ENCODE measurements at places on chromosomes 2 and 18.

- DNase-seq = no peak
Observed at GRCh38 chr2:19031642-19032041, 326.8 kb downstream of the OSR1 start.

- DNase-seq = no peak
Observed at GRCh38 chr18:58378411-58379379, 250.2 kb downstream of the ALPK2 start.

GRCh38 chr18:79434607-79435401 is 39.1 kb downstream of the NFATC1 start:
- DNase-seq = no peak

GRCh38 chr2:26682155-26682554 is 10.4 kb upstream of the KCNK3 start:
- no peak for DNase-seq

DNA sequence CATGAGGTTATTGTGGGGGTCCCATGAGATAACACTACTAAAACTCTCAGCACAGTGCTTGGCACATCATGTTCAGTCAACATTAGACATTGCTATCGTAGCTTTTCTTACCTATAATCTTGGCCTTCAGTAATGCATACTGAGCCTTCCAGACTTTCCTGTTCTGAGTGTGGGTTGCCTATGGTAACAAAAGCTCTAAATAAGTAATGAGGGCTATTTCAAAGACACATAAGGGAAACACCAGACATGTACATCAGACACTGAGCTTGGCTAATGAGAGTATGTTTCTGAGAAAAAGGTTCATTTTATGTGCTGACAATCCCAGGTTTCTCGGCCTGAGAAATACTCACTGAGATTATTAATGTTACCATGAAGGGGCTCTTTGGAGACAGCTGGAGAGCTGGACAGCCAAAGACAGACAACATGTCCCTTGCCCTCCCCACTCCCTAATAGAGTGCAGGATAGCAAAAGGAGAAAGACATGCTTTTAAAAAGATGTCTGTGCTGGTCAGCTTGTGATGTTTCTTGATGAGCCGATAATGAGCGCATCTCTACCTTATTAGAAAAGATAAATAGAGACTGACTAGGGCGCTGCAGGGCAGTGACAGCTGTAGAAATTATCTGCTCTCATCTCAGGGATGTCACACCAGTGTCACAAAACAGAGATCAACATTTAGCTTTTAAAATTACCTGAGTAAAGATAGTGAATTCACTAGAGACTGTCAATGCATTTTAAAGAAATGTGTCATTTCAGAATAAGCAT is 25.4 kb downstream of the POLE4 start:
- no peak for DNase-seq

- no peak for DNase-seq
Observed at GRCh38 chr2:926896-927295, 23.8 kb upstream of the SNTG2 start.

DNA sequence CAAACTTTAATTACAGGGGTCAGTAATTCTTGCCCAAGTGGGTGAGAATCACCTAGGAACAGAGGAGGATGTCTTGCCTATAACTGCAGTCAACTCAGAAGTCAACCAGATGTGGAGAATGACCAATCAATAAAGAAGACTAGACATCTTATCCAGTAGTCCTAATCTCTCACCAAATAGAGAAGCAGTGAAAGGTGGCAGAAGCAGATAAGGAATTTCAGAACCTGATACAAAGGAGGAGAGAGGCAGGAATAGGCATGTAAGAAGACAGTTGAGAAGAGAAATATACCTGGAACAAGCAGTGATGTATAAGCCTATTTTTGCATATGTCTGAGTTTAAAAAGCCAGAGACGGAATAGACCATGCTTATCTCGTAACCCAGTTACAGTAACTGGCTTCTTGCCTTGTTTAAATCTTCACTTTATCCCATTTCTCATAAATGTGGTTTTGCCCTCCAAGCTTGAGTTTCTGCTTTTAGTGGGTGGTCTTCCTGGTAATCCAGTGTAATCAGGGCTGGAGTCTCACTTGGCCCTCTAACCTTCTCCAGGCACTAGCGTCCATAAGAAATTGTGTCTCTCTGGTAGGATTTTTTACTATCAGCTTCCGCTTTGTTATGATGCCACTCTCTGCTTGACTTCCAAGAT is 401.0 kb downstream of the SUCLG1 start:
- no peak for DNase-seq

- DNase-seq = no peak
Observed at GRCh38 chr2:189274361-189274760, 94.8 kb upstream of the COL5A2 start.

DNA sequence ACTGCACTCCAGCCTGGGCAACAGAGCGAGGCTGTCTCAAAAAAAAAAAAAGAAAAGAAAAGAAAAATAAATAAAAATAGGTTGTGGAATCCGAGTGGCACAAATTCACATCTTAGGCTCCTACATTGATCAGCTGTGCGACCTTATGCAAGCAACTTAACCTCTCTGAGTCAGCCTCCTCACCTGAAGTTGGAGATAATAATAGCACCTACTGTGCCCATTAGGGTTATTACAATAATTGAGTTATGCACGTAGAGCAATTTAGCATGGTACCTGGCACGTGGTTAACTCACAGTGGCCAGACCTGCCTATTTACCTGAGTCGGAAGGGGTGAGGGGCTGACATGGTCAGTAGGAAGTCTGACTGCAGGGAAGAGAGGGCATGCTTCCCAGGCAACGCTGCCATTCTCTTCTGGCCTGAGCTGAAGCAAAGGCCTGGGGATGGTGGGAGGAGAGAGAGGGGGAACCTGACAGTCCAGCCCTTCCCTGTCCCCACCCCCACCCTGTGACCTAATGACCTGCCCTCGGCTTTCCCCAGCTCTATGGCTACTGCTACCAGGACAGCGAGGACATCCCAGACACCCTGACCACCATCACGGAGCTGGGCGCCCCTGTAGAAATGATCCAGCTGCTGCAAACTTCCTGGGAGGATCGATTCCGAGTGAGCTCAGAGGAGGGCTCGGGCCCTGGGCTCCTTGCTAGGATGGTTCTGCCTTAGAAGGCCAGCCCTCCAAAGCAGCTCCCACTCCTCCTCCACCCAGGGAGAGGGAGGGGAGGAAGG is 5.1 kb downstream of the PKDCC start:
- no peak for DNase-seq

DNA sequence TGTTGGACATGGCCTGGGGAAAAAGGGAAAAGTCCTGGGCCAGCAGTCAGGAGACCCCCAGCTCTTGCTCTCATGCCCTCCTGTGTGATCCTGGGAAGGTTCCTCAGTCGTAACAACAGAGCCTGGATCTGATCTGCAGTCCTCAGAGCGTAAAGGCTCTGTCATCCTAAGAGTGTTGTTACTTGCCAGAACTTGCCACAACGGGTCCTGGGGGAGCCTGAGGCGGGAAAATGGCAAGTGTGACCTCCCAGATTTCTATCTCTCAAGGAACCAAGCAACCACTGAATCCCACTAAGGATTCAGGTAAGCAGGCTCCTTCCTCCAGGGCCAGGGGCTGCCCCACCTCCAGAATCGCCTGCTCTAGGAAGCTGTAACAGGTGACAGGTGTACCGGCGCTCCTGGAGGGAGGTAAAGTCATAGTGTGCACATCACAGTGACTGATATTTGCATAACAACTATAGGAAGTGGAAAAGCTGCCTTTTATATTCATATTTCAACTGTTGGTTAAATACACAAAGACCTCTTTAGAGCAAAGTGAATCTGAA is 18.4 kb downstream of the HS1BP3 start:
- no peak for DNase-seq

GRCh38 chr2:33272001-33272400 is 204.4 kb upstream of the RASGRP3 start:
- DNase-seq = no peak

GRCh38 chr2:8584174-8585066 is 97.4 kb upstream of the ID2 start:
- no peak for DNase-seq

GRCh38 chr2:225495706-225496105 is 96.2 kb downstream of the NYAP2 start:
- no peak for DNase-seq

- DNase-seq = no peak
Observed at GRCh38 chr18:3069671-3070433, 56.9 kb upstream of the LPIN2 start.

- DNase-seq = no peak
Observed at GRCh38 chr2:67666386-67667053, 269.4 kb downstream of the ETAA1 start.

GRCh38 chr2:179818546-179818945 is 42.9 kb downstream of the ZNF385B start:
- DNase-seq = no peak

- no peak for DNase-seq
Observed at GRCh38 chr2:144434425-144435222, 85.3 kb downstream of the ZEB2 start.

- DNase-seq = no peak
Observed at GRCh38 chr2:33579227-33579626, 19.9 kb downstream of the FAM98A start.

GRCh38 chr18:41526054-41526453 is 429.0 kb upstream of the PIK3C3 start:
- no peak for DNase-seq

DNA sequence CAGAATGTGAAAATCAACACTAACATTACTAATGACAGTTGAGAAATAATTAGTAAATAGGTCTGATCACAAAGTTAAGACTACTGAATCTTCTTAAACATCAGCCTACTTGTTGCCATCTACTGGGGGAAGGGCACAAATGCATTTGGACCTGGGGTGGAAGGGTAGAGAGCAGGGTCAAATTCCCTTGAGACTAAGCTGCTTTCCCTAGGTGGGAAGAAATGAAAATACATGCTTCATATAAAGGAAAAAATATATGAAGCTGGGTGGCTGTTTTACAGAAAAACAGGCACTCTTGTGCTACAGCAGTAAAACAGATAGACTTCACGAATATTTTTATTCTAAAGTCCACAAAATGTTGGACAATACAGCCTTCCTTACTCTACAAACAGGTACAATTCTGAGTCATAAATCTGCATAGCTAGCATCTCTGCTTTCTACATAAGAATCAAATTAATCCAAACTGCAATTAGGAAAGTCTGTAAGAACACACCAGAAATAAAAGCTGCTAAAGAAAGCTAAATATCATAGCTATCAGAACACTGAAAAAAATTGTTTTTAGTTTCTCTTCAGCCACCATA is 10.9 kb downstream of the TRIP12 start:
- DNase-seq = no peak
